ENCODE measurements at places on chromosomes 12 and 14. TPM values are rescaled to one million over a fixed set of nuclear protein-coding genes. Genes with fewer than 3 reads are reported as not detected.

VDR gene
- 17.0 TPM for total RNA-seq

E2F7 gene
- 3.8 TPM for total RNA-seq

HOTAIR gene
- not detected for total RNA-seq

DCN gene
- total RNA-seq, result 1,986 TPM

HOXC10 gene
- total RNA-seq, result not detected

INSM2 gene
- total RNA-seq, result not detected

NTS gene
- total RNA-seq, result 0.50 TPM

All from smooth muscle cell of trachea (primary cell).